Stimulated activated CD4-positive, alpha-beta T cell treated with anti-CD3 and anti-CD28 coated beads, Interleukin-15, amount 100 ng/mL, for 24 hours (primary cell): ENCODE measurements at places on chromosomes 1 and 21.
A peak's percentile ranks its signal among the peaks of the same experiment; 100 is the strongest.

- no peak for DNase-seq
Observed at GRCh38 chr1:209787551-209787950, 3.2 kb upstream of the C1orf74 start.

GRCh38 chr1:54919367-54920359 lies 32.7 kb upstream of the DHCR24 start:
- no peak for DNase-seq

DNA sequence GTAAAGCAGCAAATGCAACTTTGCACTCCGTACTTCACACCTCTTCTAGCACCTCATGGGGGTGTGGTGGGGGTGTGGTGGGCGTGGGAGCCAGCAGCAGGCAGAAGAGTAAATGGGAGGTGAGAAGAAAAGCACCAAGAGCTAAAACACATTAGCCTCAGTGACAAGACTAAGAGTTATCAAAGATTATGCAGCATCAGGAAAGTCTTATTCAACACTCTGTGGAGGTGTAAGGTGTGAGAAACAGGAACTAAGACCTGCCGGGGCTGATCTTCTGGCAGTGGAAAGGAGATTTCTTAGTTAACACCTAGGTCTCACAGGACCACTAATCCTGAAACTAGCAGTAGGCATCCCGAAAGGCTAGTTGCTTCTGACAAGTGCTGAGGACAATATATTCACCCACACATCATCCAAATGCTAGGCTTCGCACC lies 9.9 kb downstream of the TGFBR3 start:
- peak; percentile 74 for DNase-seq

GRCh38 chr1:247291833-247292561 lies 36.1 kb downstream of the VN1R5 start:
- DNase-seq: no peak

DNA sequence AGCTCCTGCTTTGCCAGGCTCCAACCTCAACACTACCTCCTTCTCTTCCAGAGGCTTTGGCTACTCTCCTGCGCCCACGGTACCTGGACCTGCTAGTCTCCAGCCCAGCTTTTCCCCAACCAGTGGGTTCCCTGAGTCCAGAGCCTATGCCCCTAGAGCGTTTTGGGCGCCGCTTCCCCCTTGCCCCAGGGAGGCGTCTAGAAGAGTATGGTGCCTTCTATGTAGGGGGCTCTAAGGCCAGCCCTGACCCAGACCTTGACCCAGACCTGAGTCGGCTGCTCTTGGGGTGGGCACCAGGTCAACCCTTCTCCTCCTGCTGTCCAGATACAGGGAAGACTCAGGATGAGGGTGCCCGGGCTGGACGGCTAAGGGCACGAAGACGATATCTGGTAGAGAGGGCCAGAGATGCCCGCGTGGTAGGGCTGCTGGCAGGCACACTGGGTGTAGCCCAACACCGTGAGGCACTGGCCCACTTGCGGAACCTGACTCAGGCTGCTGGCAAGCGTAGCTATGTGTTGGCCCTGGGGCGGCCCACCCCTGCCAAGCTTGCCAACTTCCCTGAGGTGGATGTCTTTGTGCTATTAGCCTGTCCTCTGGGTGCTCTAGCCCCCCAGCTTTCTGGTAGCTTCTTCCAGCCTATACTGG lies 1.6 kb downstream of the DPH2 start:
- DNase-seq: no peak
